ENCODE measurements at places on chromosomes 12 and 14.

DNA sequence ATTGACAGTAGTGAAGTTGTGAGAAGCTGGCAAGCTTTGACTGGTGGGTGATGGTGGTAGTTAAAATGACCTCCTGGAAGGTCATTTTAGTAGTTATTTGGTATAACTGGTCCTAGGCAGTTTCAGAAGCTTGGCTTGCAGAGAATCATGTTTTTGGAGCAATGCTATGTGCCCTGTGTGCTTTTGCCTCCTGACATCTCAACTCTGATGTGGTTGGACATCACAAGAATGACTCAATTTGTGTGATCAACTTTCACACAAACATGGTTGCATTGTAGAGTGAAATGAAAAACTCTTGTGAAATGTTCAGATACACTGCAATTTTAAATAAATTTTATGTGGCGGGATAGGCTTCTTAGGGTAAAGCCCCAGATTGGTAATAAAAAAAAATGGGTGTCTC lies 8.3 kb upstream of the ABCD2 start:
- DNase-seq, result no peak

DNA sequence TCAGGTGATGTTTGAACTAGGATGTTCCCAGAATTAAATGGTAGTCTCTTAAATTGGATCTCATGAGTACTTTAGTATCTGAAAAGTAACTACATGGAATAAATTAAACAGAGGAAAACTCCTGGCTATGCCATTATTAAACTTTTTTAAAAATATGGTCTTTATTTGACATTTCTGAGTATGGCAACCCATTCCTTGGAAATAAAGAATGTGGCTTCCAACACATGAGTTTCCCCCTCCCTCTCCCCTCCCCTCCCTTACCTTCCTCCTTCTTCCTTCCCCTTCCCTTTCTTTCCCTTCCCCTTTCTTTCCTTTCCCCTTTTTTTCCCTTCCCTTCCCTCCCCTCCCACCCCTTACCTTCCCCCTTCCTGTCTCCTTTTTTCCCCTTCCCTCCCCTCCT lies 940.2 kb downstream of the DIO2 start:
- no peak for DNase-seq

DNA sequence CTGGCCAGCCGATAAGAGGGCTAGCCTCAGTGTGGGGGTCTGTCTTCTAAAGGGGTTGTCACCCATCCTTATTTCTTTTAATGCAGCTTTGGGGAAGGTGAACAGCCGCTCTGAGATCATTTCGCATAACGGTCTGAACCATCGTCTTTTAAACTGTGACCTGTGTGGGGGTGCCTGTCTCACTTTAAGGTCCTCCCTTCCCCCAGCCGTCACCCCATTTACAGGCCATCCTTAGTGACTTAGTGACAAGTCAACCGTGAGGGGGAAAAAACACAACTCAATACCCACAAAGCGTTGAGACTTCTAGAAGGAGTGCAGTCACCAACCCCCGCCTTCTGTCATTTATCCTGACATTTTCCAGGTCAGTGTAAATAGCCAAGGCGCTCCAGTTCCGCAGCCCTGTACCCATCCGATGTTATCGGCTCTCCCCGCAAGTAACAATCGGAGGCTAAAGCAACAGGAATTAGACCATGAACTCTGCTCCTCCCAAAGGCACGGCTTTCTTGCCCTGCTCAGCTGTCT lies 505 bp upstream of the DENND5B start:
- no peak for DNase-seq

DNA sequence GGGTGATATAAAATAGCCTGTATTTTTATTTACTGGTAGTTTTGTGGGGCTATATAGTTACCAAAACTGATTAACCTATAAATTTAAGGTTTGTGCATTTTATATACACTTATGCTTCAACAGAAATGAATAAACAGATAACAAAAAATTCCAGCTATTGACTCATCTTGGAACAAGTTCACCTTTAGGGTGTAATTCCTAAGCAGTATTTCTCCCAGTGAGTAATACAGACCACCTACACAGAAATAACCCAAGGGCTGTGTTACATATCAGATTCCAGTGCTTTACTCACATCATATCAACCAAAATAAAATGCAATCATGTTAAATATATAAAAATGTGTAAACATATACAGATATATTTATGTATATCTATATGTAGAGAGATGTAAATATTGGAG lies 345.6 kb downstream of the ADAMTS20 start:
- DNase-seq, result no peak

- DNase-seq, result no peak
Observed at GRCh38 chr12:22325218-22325617, 9.3 kb downstream of the ST8SIA1 start.

DNA sequence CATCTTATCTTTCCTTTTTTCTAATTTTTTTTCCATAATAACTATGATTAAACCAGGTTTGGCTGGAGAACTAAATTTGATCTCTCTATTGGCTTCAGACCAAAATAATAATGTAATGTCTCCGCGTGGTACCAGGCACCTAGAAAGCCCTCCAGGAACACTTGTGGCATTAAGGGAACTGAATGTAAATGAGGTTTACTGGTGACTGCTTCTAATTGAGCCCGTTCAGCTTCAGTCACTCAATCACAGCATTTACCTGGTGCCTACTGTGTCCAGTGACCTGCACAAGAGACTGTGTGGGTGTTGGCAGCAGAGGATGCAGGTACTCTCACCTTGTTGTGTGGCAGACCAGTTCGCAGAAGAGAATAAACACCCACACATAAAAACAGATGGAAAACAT lies 302.5 kb downstream of the DPF3 start:
- no peak for DNase-seq

DNA sequence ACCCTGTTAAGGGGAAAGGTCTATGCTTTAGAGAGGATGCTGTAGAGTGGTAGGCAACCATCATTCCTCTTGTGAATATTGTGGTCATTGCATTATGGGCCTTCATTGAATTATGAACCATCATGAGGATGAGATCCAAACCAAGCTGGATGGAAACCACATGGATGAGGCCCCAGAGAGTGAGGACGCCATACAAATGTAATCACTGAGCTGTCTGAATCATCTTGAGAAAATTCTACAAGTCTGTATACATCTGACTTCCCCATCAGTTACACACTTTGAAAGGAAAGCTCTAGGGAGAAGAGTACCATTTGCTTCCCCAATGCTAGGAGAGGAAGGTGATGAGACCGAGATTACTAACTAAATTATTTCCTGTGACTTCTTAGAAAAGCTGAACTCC lies 172.9 kb downstream of the CACNA1C start:
- DNase-seq, result no peak

- no peak for DNase-seq
Observed at GRCh38 chr14:50836515-50836914, 5.6 kb upstream of the NIN start.

Measured in activated gamma-delta T cell treated with anti-CD3 and anti-CD28 coated beads, Interleukin-2, amount 50 U/mL, for 16 hours (primary cell).